ENCODE measurements at places on chromosomes 7 and 10.

GRCh38 chr10:59896191-59896590 is 10.2 kb downstream of the CCDC6 start:
- H3K4me3 ChIP-seq: no peak overlapping the region
- no peak for DNase-seq
- peaks cover 34% of the 10 kb centered on the region for H3K4me1 ChIP-seq

DNA sequence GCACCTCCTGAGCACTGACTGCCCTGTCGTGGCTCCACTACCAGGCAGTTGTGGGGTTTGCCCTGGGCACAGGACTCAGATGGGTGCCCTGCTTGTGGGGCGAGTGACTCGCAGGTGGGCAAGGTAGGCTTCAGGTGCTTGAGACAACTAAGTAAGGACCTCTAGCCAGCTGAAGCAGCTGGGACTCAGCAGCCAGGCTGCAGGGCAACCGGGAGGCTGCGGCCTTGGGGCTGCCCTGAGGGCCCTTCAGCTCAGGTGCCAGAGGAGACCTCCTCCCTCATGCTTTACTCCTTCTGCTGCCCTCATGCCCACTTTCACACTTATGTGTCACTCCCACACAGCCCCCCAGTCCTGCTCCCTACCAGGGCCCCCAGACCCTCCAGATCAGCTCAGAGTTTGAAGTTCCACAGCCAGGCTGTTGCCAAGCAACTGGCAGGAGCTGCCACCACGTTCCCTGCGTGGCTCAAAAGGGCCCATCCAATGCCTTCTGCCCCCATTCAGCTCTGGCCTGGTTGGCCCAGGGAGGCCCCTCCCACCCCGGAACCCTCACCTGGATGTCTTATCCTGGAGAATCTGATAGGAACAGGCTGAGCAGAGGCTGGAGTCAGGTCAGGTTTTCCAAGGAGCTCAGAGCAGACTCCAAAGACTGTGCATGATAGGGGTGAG is 10.0 kb downstream of the TLX1 start:
- H3K4me3 ChIP-seq: no peak overlapping the region
- no peak overlapping the region for H3K27ac ChIP-seq
- no peaks in the 10 kb centered on the region for H3K36me3 ChIP-seq
- no peak for DNase-seq
- peaks cover 18% of the 10 kb centered on the region for H3K27me3 ChIP-seq

- H3K4me3 ChIP-seq: no peak overlapping the region
- H3K36me3 ChIP-seq: no peaks in the 10 kb centered on the region
- no peaks in the 10 kb centered on the region for H3K4me1 ChIP-seq
- no peak overlapping the region for H3K27ac ChIP-seq
Observed at GRCh38 chr10:88805361-88805760, 2.8 kb downstream of the LIPM start.

DNA sequence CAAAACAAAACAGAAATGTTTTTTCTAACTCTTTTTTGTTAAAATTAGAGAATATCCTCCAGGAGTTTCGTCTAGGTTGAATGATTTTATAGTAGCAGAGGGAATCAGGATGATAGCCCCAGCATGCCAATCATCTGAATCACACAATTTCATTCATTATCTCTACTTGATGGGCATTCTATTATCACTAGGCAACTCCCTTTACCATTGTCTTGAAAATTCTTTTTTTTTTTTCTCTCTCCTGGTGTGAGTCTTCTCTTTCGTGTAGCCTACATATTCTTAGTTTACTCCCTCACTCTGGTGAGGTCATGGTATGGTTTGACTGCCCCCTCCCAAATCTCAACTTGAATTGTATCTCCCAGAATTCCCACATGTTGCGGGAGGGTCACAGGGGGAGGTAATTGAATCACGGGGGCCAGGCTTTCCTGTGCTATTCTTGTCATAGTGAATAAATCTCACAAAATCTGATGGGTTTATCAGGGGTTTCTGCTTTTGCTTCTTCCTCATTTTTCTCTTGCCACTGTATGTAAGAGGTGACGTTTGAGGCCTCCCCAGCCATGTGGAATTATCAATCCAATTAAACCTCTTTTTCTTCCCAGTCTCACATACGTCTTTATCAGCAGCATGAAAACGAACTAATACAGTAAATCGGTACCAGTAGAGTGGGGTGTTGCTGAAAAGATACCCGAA is 105.0 kb downstream of the OTUD1 start:
- H3K4me1 ChIP-seq: no peaks in the 10 kb centered on the region
- no peaks in the 10 kb centered on the region for H3K27me3 ChIP-seq
- H3K27ac ChIP-seq: no peak overlapping the region

GRCh38 chr10:71752391-71753090 is 20.8 kb downstream of the VSIR start:
- peak overlapping the region; percentile 13 for H3K27ac ChIP-seq
- no peak for DNase-seq
- H3K4me1 ChIP-seq: peaks cover 20% of the 10 kb centered on the region

- H3K27me3 ChIP-seq: no peaks in the 10 kb centered on the region
- peaks cover 35% of the 10 kb centered on the region for H3K36me3 ChIP-seq
- no peak overlapping the region for H3K27ac ChIP-seq
- H3K4me3 ChIP-seq: no peak overlapping the region
Observed at GRCh38 chr7:100685631-100686145, 8.4 kb downstream of the GIGYF1 start.

GRCh38 chr10:121678631-121679174 is 80.5 kb upstream of the FGFR2 start:
- DNase-seq: no peak
- H3K27ac ChIP-seq: no peak overlapping the region
- H3K36me3 ChIP-seq: no peaks in the 10 kb centered on the region
- H3K4me1 ChIP-seq: no peaks in the 10 kb centered on the region

- DNase-seq: no peak
- H3K4me3 ChIP-seq: no peak overlapping the region
- no peak overlapping the region for H3K27ac ChIP-seq
- H3K36me3 ChIP-seq: no peaks in the 10 kb centered on the region
- H3K27me3 ChIP-seq: no peaks in the 10 kb centered on the region
Observed at GRCh38 chr10:57338823-57339558, 928.7 kb downstream of the IPMK start.

GRCh38 chr7:30112103-30112713 is 22.6 kb upstream of the MTURN start:
- H3K36me3 ChIP-seq: peaks cover under 1% of the 10 kb centered on the region
- no peaks in the 10 kb centered on the region for H3K4me1 ChIP-seq
- DNase-seq: no peak
- no peak overlapping the region for H3K27ac ChIP-seq
- no peaks in the 10 kb centered on the region for H3K27me3 ChIP-seq

- no peaks in the 10 kb centered on the region for H3K4me1 ChIP-seq
- no peak for DNase-seq
- peak overlapping the region; percentile 87 for H3K4me3 ChIP-seq
- peak overlapping the region; percentile 91 for H3K27ac ChIP-seq
- peaks cover 11% of the 10 kb centered on the region for H3K27me3 ChIP-seq
Observed at GRCh38 chr10:8060704-8061121, 6.2 kb downstream of the GATA3 start.

GRCh38 chr7:148561099-148561498 is 29.5 kb upstream of the C7orf33 start:
- no peaks in the 10 kb centered on the region for H3K36me3 ChIP-seq
- DNase-seq: no peak
- no peak overlapping the region for H3K27ac ChIP-seq

DNA sequence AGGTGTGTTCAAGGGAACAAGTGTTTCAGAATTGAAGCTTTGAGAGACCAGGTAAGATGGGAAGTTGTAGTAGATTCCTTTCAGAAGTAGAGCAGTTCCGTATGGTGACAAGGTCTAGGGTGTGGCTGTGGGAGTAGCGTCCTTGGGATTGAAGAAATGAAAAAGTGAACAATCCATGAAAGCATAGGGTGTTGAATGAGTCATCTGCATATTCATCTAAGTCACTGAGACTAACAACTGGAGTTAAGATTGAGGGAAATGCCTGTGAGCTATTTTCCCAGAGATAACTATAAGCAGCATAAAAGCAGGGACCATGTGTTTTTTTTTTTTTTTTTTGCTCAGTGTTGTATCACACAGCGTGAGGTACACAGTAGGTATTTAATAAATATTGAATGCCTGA is 134.8 kb downstream of the PHTF2 start:
- H3K36me3 ChIP-seq: no peaks in the 10 kb centered on the region
- DNase-seq: no peak
- H3K27ac ChIP-seq: no peak overlapping the region
- H3K27me3 ChIP-seq: no peaks in the 10 kb centered on the region

DNA sequence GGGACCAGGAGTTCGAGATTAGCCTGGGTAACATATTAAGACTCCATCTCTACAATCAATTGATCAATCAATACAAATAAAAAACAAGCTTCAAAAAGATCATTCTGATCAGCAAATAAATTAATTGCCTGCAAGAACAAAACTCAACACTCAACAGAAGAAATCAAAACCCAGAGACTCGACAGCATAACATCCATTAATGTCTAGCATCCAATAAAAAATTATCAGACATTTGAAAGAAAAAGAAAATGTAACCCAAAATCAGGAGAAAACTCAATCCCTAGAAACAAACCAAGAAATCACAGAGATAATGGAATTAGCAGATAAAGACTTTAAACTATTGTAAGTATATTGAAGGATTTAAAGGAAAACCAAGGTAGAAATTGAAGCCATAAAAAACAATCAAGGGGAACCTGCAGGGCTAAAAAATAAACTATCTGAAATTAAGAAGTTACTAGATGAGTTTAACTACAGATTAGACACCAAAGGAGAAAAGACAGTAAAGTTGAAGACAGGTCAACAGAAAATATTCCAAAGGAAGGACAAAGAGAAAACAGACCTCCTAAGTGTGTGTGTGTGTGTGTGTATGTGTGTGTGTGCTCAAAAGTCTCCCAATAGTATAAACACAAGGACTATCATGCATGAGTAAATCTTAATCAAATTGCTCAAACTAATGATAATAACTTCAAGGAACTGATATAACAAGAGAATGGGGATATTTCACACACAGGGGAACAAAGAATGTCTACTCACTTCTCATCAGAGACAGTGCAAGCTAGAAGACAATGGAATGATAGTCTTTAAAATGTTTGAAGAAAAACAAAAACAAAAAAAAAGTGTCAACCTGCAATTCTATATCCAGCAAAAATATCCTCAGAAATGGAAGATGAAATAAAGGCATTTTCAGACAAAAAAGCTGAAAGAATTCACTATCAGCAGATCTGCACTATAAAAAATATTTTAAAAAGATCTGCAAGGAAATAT is 7.7 kb downstream of the NUDCD3 start:
- H3K27me3 ChIP-seq: no peaks in the 10 kb centered on the region
- no peak overlapping the region for H3K27ac ChIP-seq
- H3K4me3 ChIP-seq: no peak overlapping the region
- no peaks in the 10 kb centered on the region for H3K4me1 ChIP-seq
- H3K36me3 ChIP-seq: peaks cover 4% of the 10 kb centered on the region

GRCh38 chr10:49220031-49220430 is 31.8 kb upstream of the TMEM273 start:
- H3K4me3 ChIP-seq: no peak overlapping the region
- no peak for DNase-seq
- H3K4me1 ChIP-seq: no peaks in the 10 kb centered on the region
- no peaks in the 10 kb centered on the region for H3K36me3 ChIP-seq
- H3K27me3 ChIP-seq: no peaks in the 10 kb centered on the region
